ENCODE measurements at places on chromosomes 5 and 9.
A peak's percentile ranks its signal among the peaks of the same experiment; 100 is the strongest.

DNA sequence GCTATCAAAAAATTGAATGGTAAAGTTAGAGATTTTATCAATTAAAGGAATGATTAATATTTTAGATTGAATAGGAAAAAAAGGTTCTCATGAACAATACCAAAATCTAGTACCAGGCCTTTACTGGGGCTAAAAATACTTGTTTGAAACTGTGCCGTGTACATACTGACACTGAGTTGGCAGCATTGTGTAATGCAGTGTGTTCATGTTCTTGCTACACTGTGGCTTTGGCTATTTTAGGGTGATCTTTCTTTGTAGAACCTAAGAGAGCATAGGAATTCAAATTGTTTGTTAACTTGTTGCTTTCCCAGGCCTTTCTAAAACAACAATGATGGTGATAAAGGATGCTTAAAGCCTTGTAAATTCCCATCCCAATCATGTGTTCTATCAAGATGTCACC lies 80.9 kb downstream of the KIF4B start:
- no peak for DNase-seq

GRCh38 chr5:147780924-147781573 lies 1.5 kb downstream of the JAKMIP2 start:
- DNase-seq = no peak

DNA sequence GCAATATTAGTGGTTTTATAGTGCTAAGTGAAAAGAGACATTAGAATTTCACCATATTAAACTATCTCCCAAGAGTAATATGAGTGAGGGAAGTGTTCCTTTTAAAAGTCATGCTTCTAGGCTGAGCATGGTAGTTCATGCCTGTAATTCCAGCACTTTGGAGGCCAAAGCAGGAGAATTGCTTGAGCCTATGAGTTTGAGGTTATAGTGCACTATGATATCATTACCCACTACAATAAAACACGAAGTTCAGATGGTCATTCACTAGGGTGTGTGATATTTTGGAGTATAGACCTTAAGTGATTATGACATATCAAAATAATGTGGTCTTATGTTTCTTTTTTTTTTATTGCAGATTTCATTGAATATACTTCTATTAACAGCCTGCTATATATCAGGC lies 6.7 kb downstream of the KIF2A start:
- DNase-seq = no peak

GRCh38 chr5:56253126-56253525 lies 20.0 kb upstream of the ANKRD55 start:
- DNase-seq = no peak

GRCh38 chr5:179794575-179794974 lies 789 bp downstream of the LTC4S start:
- DNase-seq = no peak

GRCh38 chr5:74432216-74432615 lies 208.3 kb downstream of the ENC1 start:
- DNase-seq = no peak

- no peak for DNase-seq
Observed at GRCh38 chr5:136446565-136446964, 81.2 kb upstream of the TRPC7 start.

DNA sequence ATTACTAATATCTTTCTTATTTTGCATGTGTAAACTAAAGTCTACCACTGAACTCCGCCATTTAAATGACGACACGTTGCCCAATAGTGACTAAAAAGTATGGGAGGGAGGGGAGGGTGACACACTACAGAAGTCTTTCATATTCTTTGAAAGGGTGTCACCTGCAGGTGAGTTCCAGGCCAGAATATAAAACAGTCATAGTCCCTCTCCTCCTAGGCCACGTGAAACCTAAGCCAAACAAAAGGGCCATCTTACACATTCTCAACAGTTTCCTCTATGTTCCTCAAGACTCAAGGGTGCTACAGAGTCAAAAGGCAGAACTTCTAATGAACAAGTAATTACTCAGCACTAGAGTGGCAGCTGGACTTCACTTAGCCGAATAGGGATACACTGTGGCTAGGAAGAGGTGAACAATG lies 6.4 kb downstream of the CEMIP2 start:
- no peak for DNase-seq

- DNase-seq = no peak
Observed at GRCh38 chr5:72767289-72768010, 49.0 kb upstream of the TNPO1 start.

DNA sequence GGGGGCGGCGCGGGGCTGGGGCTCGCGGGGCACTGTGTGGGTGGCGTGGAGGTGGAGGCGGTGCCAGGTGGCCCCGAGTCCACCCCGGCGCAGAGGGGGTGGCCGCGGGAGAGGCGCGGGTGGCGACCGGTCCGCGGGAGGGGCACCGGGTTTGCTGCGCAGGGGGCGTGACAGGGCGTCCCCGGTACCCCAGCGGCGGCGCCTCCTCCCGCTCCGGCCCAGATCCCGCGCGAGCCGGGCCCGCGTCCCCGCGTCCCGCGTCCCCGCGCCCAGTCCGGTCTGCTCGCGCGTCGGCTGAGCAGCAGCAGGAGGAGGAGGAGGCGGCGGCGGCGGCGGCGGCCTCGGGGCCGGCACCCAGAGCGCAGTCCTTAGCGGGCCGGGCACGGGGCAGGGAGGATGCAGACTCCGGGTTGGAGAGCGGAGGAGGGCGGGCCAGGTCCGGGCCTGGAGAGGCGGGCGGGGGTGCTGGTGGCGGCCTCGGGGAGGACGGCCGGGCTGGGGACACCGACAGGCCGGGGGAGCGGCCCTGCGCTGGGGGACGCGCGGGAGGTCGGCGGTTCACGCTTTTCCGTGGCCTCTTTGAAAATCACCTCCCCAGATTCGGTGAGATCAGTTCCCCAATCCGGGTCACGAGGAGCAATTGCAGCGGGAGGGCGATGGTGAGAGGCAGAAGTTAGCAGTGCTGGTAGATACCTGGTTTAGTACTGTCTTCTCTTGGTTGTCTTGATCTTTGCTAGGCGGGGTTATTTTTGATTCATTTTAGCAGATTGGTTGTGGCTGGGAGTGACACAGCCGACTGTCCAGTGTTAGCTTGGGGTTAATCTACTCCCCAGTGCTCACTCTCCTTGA lies 1.7 kb downstream of the TRIO start:
- DNase-seq = peak; percentile 46

GRCh38 chr5:179185256-179185940 lies 125.2 kb downstream of the ZNF354C start:
- no peak for DNase-seq
